ENCODE measurements at places on chromosomes 4 and X. TPM values are rescaled to one million over a fixed set of nuclear protein-coding genes. Genes with fewer than 3 reads are reported as not detected.
A peak's percentile ranks its signal among the peaks of the same experiment; 100 is the strongest.

DNA sequence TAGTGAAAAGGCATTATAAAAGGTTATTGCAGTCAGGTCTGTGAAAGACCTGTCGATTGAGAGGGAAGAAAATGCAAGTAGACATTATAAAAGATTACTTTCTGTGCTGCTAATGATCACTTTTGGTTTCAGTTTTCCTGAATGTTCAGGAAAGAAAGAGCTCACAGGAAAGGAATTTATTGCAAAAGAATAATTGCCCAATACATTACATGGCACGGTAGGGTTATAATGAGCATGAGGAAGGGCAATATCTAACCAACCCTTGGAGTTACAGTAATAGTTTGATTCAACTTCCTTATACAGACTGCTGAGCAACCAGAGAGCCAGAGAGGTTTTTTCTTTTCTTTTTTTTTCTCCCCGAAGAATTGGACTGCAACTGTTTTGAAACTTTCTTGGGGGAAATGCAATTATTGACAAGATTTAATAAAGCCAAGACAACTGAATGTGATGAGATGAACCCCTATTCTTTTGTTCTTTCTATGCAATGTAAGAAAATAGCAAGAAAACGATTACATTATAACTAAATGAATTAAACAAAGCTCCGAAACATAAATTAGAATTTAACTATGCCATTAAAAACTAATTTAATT, 247.0 kb downstream of the C4orf33 start:
- no peak overlapping the region for H3K4me3 ChIP-seq
- no peak for DNase-seq
- no peaks in the 10 kb centered on the region for H3K4me1 ChIP-seq
- H3K27me3 ChIP-seq = peaks cover 2% of the 10 kb centered on the region

GRCh38 chrX:1558761-1559468, 21.9 kb upstream of the P2RY8 start:
- no peak for DNase-seq
- H3K4me3 ChIP-seq = no peak overlapping the region
- no peaks in the 10 kb centered on the region for H3K27me3 ChIP-seq

- H3K4me3 ChIP-seq = no peak overlapping the region
- DNase-seq = no peak
- no peaks in the 10 kb centered on the region for H3K36me3 ChIP-seq
Measured at GRCh38 chr4:24278693-24279092, 305.7 kb downstream of the DHX15 start.

DNA sequence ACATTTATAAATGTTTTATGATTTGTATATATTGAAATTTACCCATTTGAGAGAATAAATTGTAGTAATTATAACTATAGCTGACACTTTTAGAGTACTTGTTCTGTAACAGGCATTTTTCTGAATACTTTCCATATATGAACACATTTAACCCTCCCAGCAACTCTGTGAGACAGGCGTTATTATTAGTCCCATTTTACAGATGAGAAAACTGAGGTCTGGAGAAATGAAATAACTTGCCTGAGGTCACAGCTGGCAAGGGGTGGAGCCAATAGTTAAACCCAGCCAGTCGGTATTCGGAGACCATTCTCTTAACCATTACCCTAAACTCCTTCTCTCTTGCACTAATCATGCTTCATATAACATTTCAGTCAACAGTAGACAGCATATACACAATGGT, 72.5 kb downstream of the LIMCH1 start:
- no peak for DNase-seq
- no peaks in the 10 kb centered on the region for H3K36me3 ChIP-seq
- H3K27me3 ChIP-seq = peaks cover 2% of the 10 kb centered on the region

GRIA2 gene
- not detected for total RNA-seq

GRCh38 chr4:26826721-26827120, 33.9 kb upstream of the STIM2 start:
- peaks cover 14% of the 10 kb centered on the region for H3K4me1 ChIP-seq
- H3K27me3 ChIP-seq = no peaks in the 10 kb centered on the region
- DNase-seq = no peak
- peaks cover 8% of the 10 kb centered on the region for H3K36me3 ChIP-seq
- H3K27ac ChIP-seq = no peak overlapping the region

- no peak for DNase-seq
- peaks cover under 1% of the 10 kb centered on the region for H3K4me1 ChIP-seq
- no peak overlapping the region for H3K4me3 ChIP-seq
- no peak overlapping the region for H3K27ac ChIP-seq
Measured at GRCh38 chr4:48375651-48376304, 34.4 kb downstream of the SLAIN2 start.

- H3K27me3 ChIP-seq = peaks cover 3% of the 10 kb centered on the region
- peak; percentile 58 for DNase-seq
- peak overlapping the region; percentile 18 for H3K4me3 ChIP-seq
- peaks cover 37% of the 10 kb centered on the region for H3K4me1 ChIP-seq
- H3K36me3 ChIP-seq = peaks cover 10% of the 10 kb centered on the region
Measured at GRCh38 chr4:42671431-42672194, 14.7 kb upstream of the ATP8A1 start.

- no peaks in the 10 kb centered on the region for H3K27me3 ChIP-seq
- DNase-seq = no peak
- H3K36me3 ChIP-seq = peaks cover 82% of the 10 kb centered on the region
- no peak overlapping the region for H3K4me3 ChIP-seq
Measured at GRCh38 chr4:38800961-38801450, 3.6 kb downstream of the TLR1 start.

WDR13 gene
- total RNA-seq = 37.8 TPM

DNA sequence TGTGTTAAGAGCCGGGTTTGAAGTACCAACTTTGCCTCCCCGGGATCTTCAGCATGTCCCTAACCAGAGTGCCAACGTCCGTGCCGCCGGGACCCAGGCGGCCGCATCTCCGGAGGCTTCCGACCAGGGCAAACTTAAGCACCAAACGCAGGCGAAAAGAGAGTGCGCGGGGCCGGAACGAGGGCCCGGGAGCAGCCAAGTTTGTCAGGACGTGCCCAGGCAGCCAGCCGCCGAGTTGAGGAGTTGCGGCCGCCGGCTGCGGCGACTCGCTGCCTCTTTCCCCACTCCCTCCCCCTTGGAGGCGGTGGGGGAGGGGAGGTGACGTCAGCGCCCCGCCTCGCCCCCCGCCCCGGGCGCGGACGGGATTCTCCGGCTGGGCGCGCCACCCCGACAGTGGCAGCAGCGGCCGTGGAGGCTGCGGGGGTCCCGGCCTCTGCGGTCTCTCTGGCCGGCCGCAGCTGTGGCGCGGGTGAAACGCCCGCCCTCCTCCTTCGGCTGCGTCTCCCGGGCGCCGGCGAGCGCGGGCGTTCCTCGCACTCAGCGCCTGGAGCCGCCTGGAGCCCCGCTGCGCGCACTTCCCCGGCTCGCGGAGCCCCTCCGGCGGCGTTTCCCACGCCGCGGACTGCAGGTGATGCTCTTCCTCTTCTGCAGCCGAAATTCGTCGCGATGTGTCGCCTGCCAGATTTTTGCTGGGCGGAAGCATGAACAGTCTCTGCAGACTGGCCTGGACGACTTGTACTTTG, 2.9 kb upstream of the FAT1 start:
- no peak for DNase-seq
- peaks cover 53% of the 10 kb centered on the region for H3K27me3 ChIP-seq
- peak overlapping the region; percentile 51 for H3K4me3 ChIP-seq
- peaks cover 18% of the 10 kb centered on the region for H3K4me1 ChIP-seq
- H3K27ac ChIP-seq = peak overlapping the region; percentile 50

PAGE2 gene
- total RNA-seq = not detected

GRCh38 chrX:102560423-102561068, 38.8 kb upstream of the ARMCX5 start:
- H3K27me3 ChIP-seq = no peaks in the 10 kb centered on the region
- H3K27ac ChIP-seq = no peak overlapping the region
- H3K4me1 ChIP-seq = no peaks in the 10 kb centered on the region
- no peak overlapping the region for H3K4me3 ChIP-seq

DNA sequence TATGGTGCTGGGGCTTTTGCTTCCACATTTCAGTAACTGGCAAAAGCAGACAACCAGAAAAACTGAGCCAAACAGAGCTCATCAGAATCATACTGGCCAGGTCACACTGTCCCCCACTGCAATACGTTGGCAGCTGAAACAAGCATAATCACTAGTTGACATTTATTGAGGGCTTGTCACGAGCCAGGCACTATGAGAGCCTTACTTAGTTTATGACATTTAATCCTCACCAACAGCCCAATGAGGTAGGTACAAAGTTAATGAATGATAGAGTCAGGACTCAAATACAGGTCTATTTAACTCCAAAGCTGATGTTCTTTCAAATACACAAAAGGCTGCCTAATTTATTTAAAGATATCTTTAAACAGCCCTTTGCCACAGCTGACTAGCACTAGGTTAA, 174.0 kb upstream of the MBNL3 start:
- H3K36me3 ChIP-seq = no peaks in the 10 kb centered on the region
- no peak overlapping the region for H3K4me3 ChIP-seq
- H3K27ac ChIP-seq = no peak overlapping the region
- H3K4me1 ChIP-seq = no peaks in the 10 kb centered on the region
- no peak for DNase-seq

DNA sequence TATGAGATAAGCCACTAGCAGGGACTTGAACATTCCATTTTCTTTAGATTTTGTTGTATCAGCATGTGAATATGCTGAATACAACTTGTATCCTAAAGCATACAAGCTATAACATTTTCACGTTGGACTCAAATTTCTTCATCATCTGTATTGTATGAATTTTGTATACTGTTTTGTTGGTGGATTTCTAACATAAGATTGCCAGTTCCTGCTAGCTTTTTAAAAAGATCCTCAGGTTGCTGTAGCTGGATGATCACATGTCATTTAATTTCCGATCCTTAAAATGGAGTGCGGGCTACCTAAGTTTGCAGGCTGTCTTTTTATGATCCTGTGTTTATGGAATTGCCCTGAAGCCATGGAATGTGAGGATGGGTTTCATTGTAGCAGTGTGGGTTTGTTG, 6.9 kb downstream of the PDLIM5 start:
- no peak for DNase-seq
- no peak overlapping the region for H3K4me3 ChIP-seq
- peaks cover 3% of the 10 kb centered on the region for H3K36me3 ChIP-seq

TCEAL5 gene
- not detected for total RNA-seq

FAM236A gene
- total RNA-seq = not detected

SPP1 gene
- 0.17 TPM for total RNA-seq
